ENCODE measurements at places on chromosomes 13 and 19.

GRCh38 chr19:32343550-32344262, 1.7 kb upstream of the ZNF507 start:
- DNase-seq, result no peak

- no peak for DNase-seq
These were observed 543 bp downstream of the PSMC4 start for GRCh38 chr19:39971380-39972035.

DNA sequence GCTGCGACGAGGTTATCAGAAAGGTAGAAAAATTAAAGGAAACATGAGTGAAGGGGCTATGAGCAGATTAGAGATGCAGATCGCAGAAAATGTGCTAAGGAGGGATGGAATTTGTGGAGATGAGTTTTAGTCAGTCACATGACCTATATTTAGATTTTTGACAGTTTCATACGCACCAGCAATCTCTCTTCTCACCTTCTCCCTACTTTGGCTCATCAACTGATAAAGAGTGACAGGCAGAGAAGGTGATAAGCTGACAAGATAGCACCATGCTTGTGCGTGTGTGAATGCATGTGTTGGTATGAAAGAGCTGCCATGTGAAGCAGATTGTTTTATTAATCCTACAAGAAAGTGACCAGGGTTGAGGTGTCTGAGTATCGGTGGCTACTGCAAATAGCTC, 252.6 kb downstream of the RAP2A start:
- DNase-seq, result no peak

- DNase-seq, result no peak
These were observed 176.5 kb downstream of the SPRY2 start for GRCh38 chr13:80164462-80164861.

DNA sequence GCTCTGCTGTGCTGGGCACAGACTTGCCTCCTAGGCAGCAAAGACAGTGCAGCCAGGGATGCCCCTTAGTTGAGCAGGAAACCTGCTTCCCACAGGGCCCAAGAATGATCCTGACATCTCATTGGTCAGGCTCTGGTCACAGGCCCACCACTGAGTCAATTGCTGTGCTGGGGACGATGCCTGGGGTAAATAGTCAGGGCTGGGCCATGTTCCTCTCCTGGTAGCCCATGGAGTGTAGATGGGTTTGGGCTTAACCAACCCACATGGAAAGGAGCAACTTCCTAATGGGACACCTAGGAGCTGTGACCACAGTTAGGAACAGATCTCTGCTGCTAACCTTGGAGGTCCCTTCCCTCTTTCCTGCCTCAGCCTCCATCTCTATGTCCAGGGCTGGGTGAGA, 212.5 kb upstream of the ZNF536 start:
- no peak for DNase-seq

DNA sequence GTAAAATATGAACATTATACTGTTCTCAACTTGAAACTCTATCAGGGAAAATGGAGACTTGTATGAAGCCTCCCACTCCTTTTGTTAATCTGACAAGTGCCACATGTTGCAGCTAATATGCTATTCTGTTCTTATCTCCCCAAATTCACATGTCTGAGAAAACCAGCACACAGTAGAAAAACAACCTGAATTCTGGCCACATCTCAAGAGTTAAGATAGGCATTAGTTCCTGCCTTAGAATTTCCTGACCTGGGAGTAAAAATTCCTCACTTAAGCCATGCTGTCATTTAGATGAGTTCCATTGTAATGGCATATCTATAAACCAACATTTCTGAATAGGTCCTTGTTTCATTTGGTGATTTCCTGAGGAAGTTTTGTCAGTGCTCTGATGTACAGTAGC, 1098.5 kb downstream of the EFNB2 start:
- no peak for DNase-seq

DNA sequence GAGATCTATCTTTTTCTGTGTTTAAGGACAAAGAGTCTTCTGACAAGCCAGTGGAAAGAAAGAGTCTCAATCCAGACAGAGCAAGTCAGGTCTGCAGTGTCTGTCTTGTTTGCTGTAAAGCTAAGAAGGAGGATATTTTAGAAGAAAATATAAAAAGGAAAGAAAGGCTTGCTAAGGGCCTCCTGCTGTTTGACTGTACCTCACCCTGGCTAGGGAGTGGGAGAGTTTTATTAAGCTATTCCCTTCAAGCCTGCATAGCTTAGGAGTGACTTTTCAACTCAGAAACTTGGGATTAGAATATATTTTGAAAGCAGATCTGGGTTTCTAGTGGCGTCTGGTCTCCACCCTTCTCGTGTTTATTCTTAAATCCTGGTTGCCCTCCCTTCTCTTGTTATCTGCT, 460.0 kb downstream of the COG6 start:
- DNase-seq, result no peak

DNA sequence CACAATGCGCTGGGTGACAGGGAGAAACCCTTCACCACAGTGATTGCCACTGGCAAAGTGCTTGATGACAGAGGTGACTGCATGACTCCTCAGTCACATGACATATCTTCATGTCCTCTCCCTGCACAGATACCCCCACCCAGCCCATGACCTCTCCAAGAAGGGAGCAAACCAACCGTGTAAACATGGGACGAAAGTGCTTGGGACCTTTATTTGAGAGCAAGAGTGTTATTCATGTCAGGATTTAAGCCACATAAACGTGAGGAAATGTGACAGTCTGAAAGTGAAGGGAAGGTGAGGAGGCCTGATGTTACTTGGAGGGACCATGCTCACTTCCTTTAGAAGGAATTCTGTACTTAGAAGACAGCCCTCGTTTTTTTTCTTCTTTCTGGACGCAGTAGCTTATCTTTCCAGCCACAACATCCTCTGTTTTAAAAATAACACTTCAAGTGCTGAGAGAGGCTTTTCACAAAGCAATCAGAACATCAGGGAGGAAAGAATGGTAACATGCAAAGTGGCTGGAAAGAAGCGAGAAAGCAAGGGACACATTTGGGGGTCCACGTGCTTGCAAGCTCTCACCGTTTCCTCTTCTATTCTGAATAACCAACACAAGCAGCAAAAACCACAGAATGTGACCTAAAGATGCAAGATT, 35.6 kb downstream of the EPS15L1 start:
- DNase-seq, result no peak

DNA sequence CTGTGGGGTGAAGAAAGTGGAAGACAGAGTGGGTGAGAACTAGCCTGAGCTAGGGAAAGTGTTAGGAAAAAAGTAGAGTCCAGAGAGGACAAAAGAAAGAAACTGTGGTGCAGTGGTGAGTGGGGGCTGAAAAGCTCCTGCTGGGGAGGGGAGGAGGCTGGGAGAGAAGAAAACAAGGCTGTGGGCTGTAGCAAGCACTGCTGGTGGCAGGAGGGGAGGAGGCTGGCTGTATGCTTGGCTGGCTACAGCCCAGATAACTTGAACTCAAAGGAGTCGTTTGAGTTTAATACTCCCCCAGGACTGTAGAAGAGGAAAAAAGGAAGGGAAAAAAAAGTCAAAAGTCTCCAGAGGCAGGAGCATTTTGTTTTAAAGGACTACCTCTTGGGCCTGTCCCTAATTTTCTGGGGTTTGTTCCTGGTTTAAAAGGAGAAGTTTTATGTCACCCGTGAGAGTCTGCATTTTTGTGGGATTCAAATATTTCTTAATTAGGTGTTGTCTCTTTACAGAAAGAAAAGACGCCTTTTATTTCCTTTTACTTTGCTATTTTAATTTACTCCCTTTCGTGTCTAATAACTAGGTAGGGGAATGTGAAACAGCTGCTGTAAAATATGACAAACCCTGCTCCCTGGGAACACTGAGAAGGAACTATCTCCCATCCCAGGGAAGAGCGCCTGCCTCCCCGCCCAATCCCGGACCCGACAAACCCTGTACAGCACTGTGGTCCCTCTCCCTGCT, 21.7 kb downstream of the ZIC5 start:
- DNase-seq, result no peak

DNA sequence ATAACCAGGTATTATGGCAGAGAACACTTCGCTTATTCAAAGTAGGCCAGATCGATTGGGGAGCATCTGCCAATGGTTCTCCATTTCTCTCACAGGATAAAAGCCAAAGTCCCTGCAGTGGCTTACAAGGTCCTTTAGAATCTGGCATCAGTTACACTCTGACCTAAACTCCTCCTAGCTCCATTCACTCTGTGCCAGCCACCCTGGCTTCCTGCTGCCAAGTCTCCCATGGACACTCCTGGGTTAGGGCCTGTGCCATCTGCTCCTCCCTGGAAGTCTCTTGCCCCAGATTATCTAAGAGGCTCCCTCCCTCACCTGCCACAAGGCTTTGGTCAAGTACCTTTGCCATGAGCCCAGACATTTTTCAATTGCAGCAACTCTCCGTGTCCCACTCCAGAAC, 649.2 kb downstream of the DACH1 start:
- peak; percentile 85 for DNase-seq

DNA sequence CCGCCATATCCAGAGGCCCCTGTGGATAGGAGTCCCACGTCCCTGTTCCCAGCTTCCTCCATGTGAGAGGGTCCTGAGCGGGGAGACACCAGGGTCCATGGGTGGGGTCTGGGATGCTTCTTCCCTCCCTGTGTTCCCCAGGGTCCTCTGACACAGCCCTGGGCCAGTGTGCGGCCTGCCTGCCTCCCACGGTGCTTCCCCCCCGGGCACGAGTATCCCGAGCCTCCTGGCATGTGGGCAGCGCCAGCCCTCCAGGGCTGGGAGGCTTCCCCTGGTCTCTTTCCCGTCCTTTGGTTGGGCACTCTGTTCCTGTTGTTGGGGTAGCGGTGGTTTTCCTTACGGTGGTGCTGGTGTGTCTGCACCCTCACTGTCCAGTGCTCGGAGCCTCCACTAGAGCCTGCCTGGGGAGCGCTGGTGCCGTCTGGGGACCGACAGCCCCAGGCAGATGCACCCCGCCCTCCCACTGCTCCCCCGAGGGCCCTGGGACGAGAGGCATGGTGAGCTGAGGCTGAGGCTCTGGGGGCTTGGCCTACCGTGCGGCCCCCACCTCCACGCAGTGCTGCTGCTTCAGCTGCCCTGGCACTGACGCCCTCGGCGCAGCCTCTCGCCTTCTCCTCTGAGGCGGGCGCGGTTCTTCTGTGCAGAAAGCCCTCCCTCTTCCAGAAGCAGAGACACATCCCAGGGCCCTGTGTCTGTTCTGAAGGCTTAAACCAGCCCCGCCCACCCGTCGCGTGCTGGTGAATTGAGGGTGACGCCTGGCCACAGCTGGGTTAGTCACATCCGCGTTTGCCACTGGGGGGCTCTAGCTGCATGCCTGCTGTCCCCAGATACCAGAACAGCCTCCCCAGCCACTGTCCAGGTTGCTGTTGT, 27.9 kb downstream of the PLEKHJ1 start:
- no peak for DNase-seq

DNA sequence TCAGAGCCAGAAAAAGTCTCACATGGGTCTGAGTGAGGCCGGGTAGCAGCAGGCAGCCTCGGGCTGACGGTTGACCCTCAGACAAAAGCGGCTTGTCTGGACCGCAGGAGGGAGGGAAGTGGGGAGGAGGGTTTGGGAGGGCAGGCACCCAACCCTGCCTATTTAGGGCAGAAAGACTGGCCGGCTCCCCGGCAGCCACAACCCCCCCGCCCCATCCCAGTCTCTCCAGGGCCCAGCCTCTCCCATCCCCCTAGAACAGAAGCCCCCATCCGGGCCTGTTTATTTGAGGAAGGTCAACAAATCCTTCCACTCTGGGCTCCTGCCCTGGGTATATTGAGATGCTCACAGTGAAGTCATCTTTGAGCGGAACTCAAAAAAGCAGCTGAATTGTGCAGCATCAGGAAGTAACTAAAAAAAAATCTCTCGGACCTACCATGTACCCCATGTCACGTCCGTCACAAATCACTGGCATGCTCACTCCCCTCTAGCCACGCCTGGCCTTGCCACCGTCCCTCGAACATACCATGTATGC, 6.3 kb downstream of the DACT3 start:
- DNase-seq, result no peak

- peak; percentile 98 for DNase-seq
These were observed 86.2 kb upstream of the FRY start for GRCh38 chr13:31945202-31945961.

DNA sequence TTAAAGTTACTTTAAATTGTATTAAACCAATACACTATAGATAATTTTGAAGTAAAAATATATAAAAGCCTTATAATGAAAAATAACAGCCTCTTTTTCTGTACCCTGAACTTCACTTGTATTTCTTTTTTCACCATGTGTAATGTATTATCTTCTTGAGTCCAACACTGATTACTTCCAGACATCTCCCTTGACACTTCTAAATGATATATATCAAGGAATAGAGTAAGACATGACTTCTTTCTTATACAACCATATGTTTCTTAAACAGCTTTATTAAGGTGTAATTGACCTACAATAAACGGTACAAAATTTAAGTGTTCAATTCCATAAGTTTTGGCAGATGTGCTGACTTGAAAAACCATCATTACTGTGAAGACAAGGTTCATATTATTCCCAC, 531.9 kb downstream of the OLFM4 start:
- no peak for DNase-seq

DNA sequence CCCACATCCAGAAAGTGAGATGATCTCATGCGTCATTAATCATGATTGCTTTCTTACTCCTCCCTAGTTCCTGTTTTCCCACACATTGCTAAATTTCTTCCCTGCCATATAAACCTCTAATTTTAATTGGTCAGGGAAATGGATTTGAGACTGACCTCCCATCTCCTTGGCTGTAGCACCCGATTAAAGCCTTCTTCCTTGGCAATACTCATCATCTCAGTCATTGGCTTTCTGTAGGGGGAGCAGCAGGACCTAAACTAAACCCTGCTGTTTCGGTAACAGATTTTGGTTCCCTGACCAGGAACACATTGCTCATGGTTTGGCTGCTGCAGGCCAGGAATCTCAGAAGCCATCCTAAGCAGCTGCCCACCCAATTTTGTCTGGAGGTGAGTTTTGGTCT, 61.7 kb downstream of the SPRYD7 start:
- DNase-seq, result no peak

DNA sequence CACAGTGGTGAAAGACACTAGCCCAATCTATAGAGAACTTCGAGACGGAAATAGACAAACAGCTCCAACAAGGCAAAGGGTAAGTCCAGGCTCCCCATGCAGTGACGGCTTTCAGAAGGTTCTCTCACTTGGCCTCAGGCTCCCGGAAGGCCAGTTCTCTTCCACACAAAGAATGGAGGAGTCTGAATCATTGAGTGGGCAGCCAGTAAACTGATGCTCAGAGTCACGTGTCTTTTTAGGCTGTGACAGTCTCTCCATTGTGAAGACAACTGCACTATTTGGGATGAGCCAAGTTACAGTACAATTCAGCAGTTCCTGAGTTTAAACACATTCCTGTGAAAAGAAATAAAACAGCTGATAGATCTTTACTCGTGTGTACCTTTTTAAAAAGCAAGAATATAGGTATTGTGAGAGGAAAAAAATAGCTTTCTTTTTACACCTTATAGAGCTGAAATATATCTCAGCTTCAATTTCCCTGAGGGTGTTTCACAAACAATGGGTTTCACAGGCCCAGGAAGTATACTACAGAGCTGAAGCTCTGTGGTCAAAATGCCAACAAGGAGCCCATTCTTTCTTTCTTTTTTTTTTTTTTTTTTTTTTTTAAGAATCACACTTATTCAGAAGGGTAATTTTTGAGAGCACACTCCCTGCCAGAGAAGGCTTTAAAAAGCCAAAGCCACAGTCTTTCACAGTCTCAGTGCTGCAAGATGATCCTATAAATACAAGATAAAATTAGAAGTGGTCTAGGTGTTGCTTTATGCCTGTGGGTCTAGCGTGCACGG, 135.1 kb downstream of the FREM2 start:
- DNase-seq, result no peak
